Stimulated activated CD4-positive, alpha-beta T cell treated with anti-CD3 and anti-CD28 coated beads, Interleukin-15, amount 100 ng/mL, for 48 hours (primary cell): ENCODE measurements at places on chromosomes 16 and 17.

GRCh38 chr16:49855822-49856671 lies at the start of gene ZNF423:
Gene ZNF423 (minus strand): TSS chr16:49856112. CDS start chr16:49855774, 338 bp downstream.
- no peak for DNase-seq

DNA sequence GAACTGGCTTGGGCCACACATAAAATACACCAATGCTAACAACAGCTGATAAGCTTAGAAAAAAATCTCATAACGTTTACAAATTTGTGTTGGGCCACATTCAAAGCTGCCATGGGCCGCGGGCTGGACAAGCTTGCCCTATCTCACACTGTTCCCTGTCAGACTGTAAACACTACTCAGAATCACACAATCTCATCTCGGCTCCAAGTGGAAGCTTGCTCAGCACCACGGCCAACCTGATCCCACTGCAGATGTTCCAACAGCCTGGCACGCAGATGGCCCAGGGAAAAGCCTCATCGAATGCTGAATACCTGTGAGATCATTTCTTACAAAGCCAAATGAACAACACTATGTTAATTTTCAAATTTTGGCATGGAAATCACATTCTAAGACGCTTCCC lies 125.8 kb downstream of the ANKRD11 start:
- no peak for DNase-seq

- no peak for DNase-seq
Measured at GRCh38 chr17:27504188-27504995, 48.1 kb downstream of the KSR1 start.

GRCh38 chr17:56543280-56543679 lies 50.2 kb upstream of the NOG start:
- DNase-seq = no peak

- no peak for DNase-seq
Measured at GRCh38 chr17:73571511-73572130, 72.6 kb downstream of the SDK2 start.

GRCh38 chr17:69434164-69434579 lies 19.7 kb downstream of the MAP2K6 start:
- DNase-seq = no peak

- no peak for DNase-seq
Measured at GRCh38 chr16:71843572-71843971, 2.2 kb upstream of the ATXN1L start.

DNA sequence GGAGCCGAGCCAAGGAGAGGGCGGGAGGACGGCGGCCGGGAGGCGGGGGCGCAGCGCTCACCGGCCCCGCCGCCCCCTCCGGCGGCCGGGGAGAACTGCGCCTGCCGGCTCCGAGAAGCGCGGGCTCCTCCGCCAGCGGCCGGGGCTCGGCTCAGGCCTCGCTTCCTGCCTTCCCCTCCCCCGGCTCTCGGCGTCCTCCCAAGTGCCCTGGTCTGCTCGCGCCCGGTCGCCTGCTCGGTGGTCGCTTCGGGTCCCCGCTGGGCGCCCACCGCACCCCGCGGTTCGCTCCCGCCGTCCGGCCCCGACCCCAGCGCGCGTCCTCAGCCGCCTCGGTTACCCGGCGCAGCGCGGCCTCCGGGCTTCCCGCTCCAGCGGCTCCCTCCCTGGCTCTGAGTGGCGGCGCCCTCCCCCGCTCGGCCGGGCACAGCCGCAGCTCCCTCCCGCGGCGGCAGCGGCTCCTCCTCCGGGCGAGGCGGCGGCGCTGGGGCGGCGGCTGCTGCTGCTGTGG lies 313 bp downstream of the UBTF start:
- DNase-seq = peak; percentile 61

- DNase-seq = no peak
Measured at GRCh38 chr17:81740395-81740961, 28.4 kb downstream of the SLC25A10 start.

GRCh38 chr17:41396996-41397660 lies at the start of gene KRT31:
Gene KRT31 (minus strand): TSS chr17:41397608. CDS start chr17:41397539, 69 bp downstream.
- DNase-seq = no peak
